ENCODE measurements at places on chromosomes 12 and 14.

DNA sequence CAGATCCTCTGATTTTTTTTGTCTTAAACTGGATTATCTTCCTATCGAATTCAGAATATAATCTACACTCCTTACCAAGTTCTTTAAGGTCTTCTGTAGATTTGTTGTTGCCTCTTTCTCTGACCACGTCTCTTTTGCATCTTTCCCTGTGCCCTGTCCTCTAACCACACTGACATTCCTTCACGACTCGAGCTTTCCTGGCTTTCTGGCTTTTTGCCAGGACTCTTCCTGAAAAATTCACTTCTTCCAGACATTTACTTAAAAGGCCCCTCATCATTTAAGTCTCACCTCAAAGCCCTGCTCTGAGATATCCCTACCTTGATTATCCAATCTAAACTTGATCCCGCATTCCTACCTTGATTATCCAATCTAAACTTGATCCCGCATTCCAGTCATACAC lies 422.3 kb upstream of the DCN start:
- peak; percentile 21 for DNase-seq

DNA sequence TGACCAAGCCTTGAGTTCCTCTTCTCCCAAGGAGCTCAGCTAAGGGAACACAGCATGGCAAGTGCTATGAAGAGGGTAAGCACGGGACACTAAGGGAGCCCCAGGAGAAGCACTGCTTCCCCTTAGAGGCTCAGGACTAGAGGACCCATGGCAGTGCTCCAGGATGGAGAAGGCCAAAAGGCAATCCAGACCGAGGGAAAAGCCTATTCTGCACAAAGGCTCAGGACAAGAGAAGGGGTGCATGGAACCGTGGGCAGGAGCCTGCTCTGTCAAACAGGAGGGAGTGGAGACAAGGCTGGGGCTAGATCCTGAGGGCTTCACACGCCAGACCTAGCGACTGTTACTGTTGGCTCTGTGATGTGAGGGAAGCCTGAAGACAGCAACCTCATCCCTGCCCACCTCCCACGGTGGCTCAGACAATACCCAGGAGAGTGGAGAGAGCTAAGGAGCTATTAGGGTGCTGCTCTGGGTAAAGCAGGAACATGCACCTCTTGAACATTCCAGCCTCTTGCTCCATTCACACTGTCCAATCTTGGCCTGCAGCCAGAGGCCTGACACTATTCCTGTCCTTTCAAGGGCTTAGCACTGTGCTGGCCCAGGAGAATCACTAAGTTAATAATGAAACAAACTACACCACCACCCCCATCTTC lies 24.2 kb downstream of the OTUB2 start:
- DNase-seq, result no peak

DNA sequence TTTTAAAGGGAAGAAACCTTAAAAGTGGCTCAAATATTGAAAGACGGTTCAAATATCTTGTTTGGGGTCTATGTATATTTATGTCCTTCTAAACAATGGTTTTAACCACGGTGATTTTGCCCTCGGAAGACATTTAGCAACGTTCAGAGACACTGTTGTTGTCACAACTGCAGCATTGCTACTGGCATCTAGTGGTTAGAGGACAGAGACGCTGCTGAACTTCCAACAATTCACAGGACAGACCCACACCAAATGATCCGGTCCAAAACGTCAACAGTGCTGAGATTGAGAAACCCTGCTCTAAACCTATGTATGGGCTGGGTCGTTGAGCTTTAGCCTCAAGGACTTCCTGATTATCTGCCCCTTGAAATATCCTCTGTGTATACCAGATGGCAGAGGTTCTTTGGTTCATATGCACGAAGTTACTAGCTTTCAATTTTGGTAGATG lies 1.7 kb downstream of the ANGEL1 start:
- DNase-seq, result peak; percentile 30

DNA sequence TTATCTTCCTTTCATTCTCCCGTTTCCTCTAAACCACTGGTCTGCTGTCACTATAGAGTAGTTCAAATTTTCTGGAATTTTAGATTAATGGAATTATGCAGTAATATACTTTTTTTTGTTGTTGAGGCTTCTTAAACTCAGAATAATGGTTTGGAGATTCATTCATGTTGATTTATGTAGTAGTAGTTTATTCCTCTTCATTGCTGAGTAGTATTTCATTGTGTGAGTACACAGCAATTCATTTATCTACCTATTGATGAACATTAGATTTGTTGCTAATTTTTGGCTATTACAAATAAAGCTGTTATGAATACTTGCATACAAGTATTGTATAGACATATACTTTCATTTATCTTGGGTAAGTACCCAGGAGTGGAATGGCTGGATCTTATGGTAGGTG lies 7.2 kb downstream of the RASSF8 start:
- DNase-seq, result no peak

GRCh38 chr14:96255501-96256366 lies at the start of gene BDKRB1:
TSS of gene BDKRB1 (plus strand) at chr14:96256210. CDS start at chr14:96263683, 7,473 bp downstream.
- DNase-seq, result peak; percentile 94

- DNase-seq, result peak; percentile 11
Observed at GRCh38 chr12:88334271-88334670, 192.2 kb downstream of the TMTC3 start.

DNA sequence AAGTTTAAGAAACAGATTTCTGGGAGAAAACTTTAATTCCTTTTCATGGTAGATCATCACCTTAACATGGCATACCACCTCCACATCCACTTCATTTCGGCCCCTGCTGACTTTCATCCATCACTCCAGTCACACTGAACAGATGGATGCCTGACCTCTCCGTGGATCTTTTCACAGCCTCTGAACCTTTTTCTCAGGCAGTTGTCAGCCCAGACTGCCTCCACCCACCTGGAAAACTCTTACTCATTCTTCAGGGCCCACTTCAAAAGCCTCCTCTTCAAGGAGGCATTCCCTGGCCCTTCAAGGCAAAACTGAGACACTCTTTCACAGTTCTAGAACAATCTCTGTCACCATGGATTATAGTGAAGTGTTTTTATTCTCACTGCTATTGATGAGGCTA lies 52.9 kb downstream of the GXYLT1 start:
- DNase-seq, result no peak

GRCh38 chr14:47567273-47567672 lies 108.1 kb downstream of the MDGA2 start:
- DNase-seq, result no peak

DNA sequence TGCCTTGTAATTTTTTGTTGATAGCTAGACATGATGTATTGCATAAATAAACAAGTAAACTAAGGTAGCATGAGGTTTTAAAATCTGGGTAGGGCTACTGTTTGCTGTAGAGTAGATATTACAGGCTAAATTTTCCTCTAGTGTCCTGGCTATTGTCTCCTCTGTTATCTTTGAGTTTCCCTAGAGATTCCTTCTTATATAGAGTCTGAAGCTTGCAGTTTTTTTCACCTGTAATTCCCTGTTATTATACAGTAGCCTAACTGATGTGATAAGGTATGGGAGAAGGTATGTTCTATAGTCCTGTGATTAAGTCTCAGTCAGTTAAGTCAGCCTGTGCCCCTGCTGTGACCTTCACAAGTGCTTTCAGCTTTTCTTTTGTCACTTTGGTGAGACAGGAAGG lies 9.5 kb downstream of the ETFBKMT start:
- no peak for DNase-seq
